NCI-H2081 treated with DMSO at 0.1 percent for 48 hours (cell line): ENCODE measurements at places on chromosomes 3 and 15.

DNA sequence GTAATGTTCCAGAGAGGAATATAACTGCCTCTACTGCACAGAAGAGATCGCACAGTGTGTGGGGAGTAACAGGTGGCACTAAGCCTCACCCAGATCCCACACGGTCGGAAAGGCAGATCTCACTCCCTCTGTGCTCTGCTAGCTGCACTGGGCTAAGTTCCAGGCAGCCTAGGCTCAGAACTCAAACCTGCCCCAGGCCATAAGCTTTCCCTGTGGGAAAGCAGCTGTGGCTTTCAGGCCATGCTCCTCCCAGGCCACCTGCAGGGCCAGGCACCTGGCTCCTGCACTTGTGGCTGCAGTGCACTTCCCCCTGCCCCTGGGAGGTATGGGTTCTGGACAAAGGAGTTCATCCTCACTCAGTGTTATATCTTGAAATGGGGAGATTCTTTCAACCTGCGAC is 27.5 kb downstream of the PCCB start:
- DNase-seq, result peak; percentile 93

GRCh38 chr3:50204804-50205412 is at the start of gene SLC38A3:
TSS of gene SLC38A3 (plus strand) at chr3:50205271. CDS start at chr3:50214200, 8,929 bp downstream.
- DNase-seq, result no peak

- no peak for DNase-seq
Measured at GRCh38 chr3:20873235-20873634, 687.2 kb upstream of the SGO1 start.

DNA sequence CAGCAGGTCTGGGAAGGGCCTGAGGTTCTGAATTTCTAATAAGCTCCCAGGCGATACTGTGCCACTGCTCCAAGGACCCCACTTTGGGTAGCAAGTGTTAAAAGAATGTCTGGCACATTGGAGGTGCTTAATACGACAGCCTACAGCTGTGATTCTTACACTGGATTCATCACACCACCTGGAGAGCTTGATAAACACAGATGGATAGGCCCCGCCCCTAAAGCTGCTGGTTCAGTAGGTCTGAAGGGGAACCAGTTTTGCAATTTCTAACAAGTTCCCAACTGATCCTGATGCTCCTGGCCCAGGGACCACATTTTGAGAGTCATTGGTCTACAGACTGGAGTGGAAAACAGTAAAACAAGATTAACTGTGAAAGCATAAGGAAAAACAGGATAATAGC is 124.8 kb upstream of the ST8SIA2 start:
- no peak for DNase-seq

- no peak for DNase-seq
Measured at GRCh38 chr3:126127904-126128303, 44.0 kb upstream of the SLC41A3 start.

DNA sequence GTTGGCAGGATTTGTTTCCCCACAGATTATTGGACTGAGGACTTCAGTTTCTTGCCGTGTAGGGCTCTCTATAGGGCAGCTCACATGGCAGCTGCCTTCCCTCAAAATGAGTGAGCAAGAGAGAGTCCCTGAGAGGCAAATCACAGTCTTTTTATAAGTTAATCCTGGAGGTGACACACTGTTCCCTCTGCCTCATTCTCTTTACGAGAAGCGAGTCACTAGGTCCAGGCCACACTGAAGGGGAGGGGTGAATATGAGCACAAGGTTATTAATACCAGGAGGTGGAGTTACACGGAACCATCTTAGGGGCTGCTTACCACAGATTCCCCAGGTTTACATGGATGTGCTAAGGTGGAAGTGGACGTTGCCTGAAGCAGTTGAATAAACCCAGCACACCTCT is 77.0 kb downstream of the LPP start:
- no peak for DNase-seq

GRCh38 chr3:148246291-148246923 is 451.3 kb upstream of the AGTR1 start:
- no peak for DNase-seq

DNA sequence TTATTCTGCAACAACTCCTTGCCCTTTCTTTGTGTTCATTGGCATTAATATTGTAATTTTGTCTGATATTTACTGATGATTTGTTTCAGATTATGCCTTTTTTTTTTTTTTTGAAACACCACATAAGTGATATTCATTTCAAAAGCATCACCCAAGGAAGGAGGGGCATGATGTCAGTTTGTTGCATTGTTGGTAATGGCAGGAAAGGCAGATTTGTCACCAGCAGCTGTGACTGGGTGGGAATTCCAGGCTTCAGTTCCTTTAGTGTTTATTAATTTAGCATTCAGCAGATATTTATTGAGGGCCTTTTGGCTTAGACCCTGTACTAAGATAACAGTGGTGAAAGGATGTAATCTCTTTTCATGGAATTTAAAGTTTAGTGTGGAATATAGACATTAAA is 19.5 kb downstream of the SENP2 start:
- DNase-seq, result no peak

GRCh38 chr3:155019575-155019974 is 60.5 kb upstream of the MME start:
- no peak for DNase-seq

GRCh38 chr3:37885814-37886213 is 24.1 kb downstream of the CTDSPL start:
- no peak for DNase-seq

DNA sequence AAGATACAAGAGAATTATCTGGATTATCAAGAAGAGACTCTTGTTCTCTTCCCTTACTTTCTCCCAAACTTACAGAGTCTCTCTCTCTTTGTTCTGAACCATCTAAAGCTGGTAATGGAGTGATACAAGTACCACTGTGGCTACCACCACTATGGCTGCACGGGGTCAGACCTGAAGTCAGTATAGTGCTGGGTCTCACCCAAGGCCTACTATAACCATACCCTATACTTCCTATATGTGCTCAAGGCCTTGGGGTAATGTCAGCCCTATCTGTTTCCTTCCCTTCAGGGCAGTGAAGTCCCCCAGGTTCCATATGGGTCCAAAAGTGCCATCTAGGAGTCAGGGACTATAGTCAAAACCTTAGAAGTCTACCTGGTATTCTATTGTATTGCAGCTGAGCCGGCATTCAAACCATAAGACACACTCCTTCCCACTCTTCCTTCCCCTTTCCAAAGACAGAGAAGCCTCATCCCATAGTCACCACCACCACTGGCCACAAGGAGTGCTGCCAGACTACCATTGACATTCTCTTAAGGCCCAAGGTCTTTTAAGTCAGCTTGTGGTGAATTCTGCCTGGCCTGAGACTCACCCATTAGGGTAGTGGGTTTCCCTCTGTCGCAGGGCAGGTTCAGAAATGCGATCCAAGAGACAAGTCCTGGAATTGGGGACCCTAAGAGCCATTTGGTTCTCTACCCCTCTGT is 615.0 kb upstream of the NECTIN3 start:
- no peak for DNase-seq

DNA sequence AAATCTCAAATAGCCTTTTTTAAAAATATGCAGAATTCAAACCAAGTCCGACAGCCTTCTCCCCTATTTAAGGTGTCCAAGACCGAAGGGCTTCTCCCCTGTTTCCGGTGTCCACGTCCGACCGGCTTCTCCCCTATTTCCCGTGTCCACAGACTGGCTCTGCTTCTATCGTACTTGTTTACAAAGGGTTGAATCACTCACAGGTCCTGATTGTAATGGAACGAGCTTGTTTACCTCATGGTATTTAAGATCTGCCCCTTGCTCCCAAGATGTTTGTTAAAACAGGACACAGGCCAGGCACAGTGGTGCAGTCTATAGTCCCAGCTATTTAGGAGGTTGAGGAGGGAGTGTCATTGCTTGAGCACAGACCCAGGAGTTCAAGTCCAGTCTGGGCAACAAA is 90.4 kb upstream of the ROBO2 start:
- no peak for DNase-seq

DNA sequence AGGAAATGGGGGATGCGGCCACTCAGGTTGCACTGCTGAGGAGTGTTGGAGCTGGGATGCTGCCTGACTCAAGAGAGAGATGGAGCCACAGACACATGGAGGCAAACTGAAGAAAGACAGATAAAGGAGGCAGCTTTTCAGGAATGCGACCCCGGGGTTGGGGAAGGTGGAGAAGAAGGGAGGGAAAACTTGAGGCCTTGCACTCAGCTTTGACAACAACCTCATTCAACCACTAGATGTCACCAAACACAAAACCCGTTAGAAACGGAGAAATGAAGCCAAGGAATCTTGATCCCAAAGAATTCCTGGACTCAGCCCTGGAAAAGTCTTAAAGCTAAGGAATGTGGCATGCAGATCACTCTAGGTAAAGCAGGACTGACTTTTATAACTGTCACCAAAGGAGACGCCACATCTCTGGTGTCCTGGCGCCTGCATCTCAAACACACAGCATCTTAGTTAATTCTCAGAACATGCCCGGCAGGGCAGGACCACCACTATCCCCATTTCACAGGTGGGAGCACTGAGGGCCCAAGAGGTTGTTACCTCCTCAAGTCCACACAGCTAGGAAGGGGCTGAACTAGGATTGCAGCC is 59.6 kb upstream of the LMCD1 start:
- no peak for DNase-seq

DNA sequence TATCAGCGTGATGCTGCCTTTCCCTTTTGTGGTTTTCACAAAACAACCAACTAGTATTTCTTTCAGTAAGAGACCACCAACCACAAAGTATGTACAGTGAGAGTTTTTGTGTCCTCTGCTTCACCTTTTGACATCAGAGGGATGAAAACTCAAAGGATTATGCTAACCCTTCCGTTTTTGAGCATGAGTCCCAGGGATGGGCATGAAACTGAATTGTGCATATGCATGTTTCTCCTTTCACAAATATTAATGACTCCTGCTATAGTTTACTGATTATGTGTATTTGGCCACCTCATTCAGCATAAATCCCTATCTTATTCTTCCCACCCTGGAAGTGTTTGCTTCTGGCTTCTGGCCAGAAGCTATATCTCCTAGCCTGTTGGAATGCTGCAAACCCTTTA is 59.2 kb downstream of the RSRC1 start:
- no peak for DNase-seq

DNA sequence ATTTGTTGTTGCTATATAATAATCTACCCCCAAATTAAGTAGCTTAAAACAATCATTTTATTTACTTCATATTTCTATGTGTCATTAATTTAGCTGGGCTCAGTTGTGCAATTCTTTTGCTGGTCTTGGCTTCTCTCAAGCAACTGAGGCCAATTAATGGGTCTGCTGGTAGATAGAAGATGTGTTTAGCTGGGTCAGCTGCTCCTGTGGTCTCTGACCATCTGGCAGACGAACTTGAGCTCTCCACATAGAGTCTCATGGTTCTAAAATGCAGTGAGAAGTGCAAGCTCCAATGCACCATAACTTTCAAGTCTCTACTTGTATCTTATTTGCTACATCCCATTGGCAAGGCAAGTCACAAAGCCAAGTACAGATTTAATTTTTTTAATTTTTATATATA is 515.6 kb downstream of the ZIC1 start:
- DNase-seq, result no peak

- no peak for DNase-seq
Measured at GRCh38 chr3:16028604-16029003, 145.9 kb upstream of the GALNT15 start.

DNA sequence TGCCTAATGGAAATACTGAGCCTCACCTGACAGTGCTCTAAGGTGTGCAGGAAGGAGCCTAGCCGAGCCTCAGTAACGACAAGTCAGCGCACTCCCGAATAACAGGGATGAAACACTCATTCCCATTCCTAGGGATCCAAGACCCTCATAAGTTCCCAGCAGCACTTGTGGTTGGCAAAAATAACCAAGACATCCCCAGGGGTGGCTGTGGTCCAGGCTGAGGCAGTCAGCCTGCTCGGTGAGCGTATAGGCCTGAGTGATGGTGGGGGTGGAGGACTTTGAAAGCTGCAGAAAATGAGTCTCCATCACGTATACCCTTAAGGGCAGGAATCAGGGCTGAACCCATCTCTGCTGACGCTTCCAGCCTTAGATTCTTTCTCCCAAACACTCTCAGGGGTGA is 120.1 kb downstream of the SMAD6 start:
- DNase-seq, result no peak

DNA sequence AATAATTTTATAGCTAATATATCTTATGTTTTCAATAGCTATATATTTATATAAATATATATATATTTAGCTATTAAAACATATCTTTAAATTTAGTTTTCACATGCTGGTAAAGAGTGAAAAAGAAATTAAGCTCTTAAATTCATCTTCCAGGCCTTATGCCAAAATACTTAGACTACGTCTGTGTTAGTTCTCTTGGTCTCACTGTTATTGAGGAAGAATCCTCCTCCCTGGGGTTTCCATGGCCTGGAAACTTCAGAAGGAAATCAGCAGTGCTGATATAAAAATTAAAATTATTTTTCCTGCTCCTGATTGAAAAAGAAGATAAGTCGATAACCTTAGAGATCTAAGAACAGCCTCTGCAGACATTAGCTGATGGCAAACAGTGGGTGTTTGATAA is 225.1 kb upstream of the LMCD1 start:
- no peak for DNase-seq

- DNase-seq, result no peak
Measured at GRCh38 chr15:29670998-29671981, 151.0 kb downstream of the TJP1 start.

DNA sequence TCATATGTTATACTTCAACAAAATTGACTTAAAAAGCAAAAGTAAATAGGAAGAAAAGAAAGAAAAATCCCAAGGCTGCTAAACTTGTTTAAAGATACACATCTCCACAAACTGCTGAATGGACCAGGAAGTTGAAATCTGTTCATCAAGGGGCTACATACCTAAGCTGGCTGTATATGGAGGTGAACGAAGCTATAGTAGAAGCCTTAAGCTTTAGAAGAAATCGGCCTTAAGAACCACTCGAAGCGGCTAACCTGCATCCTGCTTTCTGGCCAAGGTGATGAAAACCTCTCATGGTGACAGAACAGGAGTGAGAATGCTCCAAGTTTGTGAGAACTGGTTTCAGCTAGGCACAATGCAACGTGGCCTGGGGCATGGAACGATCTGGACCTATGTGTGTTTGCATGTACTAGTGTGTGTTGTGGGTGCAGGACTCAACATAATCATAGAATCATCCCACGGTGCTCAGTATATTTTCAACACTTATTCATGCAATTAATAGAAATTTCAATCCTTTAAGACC is 31.3 kb upstream of the SPTBN5 start:
- no peak for DNase-seq

DNA sequence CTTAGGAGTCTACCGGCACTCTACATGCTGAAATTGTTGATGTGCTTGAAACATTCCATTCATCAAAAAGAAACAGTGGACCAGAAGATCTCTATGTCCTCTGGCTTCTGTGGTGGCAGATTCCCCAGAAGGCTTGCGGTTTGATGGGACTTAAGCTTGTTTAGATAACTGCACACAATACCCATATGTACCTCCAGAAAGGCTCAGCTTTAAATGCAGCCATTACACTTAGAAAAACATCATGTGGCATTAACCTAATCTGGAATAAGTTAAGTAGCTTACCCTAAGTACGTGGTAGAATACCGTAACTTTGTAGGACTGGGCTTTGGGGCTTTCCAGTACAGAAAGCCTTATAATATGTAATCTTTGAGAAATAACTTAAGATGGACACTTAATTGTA is 187.3 kb downstream of the RBMS3 start:
- no peak for DNase-seq
